ENCODE measurements at places on chromosomes 3 and 15.

- DNase-seq, result no peak
These were observed 25.9 kb downstream of the ADCY5 start for GRCh38 chr3:123423031-123423430.

DNA sequence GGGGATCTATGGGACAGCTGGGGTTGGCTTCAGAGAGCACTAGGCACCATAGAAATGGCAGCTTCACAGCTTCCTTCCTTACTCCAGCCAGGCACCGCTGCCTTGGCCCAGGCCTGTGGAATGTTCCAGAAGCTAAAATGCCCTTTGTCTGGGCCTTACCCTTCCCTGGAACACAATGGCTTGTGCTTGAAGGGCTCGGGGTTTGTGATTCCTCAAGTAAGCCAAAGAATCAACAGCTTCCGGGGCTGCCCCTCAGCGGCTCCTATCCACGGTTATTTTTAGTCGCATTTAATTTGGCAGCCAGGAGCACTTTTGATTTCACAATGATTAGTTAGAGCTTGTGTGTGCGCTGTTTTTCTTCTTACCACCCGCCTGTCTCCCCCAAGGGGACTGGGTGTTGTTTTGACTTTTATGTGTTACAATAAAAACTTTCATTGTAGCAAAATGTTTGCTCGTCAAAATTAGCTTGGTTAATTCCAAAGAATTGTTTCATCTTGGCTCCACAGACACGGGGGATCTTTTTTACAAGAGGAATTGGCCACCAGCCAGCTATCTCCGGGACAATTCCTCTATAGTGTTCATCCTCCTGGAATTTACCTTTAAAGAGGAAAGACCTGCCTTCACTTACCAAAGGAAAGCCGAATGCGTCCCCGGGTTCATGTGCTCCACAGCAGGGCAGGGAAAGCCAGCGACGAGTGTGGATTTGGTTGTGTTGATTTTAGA lies 73.8 kb downstream of the TLE3 start:
- DNase-seq, result no peak

GRCh38 chr3:134065252-134066157 lies 35.8 kb upstream of the SLCO2A1 start:
- no peak for DNase-seq

DNA sequence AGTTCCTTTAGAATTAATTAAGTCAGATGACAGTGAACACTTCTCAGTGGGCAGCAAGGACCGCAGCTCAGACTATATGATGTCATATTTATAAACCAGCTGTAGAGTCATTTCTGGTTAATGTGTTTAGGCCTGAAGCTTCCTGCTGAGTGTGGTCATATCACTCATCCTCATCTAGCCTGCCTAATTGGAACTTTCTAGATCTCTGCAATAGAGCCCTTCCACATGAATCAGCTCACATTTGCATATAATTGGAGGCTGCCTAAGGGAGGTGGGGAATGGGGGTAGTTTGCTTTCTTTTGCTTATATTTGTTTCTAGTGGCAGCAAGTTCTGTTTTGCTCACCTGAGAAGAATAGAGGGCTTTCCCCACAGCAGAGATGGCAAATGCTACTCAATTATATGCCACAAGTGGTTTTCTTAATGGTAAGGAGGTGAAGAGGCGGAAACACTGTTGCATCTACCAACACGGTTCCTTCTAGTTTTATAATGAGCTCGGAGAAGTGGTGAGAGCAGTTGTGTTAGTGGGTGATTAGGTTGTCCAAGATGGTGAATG lies 148.1 kb downstream of the KLHL25 start:
- DNase-seq, result no peak

- DNase-seq, result no peak
These were observed 31.2 kb upstream of the MUSTN1 start for GRCh38 chr3:52865994-52866393.

GRCh38 chr15:76056931-76057330 lies 2.9 kb upstream of the TMEM266 start:
- DNase-seq, result no peak

DNA sequence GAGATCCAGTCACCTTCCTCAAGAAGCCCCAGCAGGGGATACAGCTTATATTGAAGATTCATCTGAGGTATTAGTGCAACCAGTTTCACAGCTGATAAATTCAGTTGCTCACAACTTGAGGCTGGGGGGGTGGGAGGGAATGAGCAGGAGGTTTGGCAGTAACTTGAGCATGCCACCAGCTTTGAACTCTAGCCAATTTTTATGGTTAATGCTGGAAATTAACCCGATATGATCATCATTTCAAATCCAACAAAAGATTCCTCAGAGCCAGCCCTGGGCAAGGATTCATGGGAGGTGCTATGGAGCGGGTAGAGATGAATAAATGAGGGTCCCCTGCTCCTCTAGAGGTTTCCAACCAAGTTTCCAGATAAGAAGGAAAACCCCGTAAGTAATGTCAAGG lies 73.1 kb upstream of the HES1 start:
- no peak for DNase-seq

DNA sequence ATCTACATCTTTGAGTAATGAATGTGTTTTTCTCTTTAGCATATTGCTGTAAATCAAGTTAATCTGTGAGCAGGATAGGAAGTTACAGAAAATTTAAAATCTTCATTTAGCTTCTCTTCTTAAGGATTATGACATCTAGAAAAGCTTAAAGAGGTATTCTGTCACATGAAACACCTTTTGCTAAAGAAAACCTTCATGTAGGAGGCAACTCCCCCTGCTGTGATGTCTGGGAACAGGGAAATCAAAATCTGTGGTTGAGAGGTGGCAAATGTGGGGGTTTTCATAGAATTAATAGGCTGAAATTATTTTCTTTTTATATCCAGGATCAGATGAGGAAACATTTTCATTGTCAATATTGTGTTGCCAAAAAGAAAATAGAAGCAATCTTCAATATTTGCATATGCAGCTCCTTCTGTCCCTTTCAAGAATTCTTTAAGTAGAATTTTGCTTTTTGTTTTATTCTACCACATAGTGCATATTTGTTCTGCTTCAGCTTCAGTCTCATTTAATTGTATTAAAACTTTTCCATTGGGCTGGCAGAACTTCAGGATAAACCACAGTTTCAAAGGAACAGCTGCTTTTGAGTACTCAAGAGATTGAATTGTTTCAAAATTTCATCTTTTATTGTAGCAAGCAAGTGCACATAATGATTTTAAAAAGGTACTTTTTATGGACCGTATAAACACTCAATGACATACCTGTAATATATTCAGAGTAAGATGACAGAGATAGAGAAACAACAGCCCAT lies 128.4 kb downstream of the RAP2B start:
- DNase-seq, result no peak

DNA sequence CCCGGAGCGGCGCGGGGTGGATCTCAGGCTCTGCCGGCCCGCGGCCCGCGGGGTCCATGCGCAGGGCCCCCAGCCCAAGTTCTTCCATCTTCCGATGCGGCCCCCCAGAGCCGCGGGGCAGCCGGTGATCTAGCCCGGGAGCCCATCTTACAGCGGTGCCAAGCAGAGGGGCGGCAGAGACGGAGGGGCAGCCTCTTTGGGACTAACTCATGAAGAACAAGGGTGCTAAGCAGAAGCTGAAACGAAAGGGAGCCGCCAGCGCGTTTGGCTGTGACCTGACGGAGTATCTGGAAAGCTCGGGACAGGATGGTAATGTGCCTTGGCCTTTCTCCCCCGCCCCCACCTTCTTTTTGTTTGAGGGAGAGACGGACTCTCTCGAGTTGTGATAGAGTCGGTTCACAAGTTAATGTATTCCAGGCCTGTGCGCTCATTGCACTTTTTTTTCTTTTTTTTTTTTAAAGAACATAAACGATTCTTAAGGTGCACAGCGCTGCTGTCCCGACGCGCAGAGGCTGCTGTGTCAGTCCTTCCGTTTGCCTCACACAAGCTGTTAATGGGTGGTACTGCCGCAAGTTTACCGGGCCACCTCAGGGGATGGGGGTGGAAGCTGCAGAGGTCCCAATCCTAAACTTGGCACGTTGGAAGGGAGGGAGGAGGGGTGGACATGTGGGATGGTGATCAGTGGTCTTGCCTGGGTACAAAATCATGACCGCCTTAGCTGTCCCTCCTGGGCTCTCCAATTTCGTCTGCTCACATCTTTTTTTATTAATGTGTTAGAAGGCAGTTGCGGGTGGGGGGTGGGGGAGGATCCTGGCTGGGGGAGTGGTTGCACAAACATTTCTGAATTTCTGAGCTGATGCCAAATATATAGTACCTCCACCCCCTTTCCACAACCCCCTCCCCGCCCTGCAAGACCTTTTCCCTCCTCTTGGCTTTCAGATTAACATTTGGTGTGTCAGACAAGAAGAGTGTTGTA lies 801 bp downstream of the ARHGAP31 start:
- peak; percentile 42 for DNase-seq

DNA sequence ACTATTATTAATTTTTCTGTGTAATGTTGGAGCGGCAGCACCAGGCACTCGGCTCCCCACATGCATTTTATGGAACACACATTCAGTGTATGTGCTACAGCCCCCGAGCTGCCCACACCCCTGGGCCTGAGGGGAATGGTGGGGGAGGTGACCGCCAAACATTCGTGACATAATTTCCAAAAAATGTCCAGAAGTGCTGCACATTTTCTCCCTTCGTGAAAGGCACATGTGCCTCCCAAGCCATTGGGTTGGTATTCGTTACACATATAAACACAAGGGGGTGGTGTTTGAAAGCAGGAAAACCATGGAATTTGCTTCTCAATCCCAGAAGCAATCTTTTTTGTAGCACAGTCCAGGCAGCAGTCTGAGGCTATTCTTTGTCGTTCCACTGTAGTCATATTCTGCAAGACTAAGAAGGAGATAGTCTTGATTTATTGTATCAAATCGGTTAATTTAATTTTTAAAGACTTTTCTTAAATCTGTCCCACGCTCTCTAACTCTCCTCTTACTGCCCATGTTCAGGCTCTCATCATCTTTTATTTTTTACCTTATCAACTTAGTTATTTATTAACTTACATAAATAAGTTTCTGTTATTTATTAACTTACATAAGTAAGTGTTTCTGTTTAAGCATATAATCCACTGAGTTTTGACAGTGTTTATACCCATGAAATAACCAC lies 39.2 kb upstream of the POLR2M start:
- DNase-seq, result peak; percentile 41

- peak; percentile 4 for DNase-seq
These were observed 28.3 kb upstream of the ALDH1L1 start for GRCh38 chr3:126208606-126209256.

- no peak for DNase-seq
These were observed 97.2 kb upstream of the CTNNB1 start for GRCh38 chr3:41102053-41102556.

DNA sequence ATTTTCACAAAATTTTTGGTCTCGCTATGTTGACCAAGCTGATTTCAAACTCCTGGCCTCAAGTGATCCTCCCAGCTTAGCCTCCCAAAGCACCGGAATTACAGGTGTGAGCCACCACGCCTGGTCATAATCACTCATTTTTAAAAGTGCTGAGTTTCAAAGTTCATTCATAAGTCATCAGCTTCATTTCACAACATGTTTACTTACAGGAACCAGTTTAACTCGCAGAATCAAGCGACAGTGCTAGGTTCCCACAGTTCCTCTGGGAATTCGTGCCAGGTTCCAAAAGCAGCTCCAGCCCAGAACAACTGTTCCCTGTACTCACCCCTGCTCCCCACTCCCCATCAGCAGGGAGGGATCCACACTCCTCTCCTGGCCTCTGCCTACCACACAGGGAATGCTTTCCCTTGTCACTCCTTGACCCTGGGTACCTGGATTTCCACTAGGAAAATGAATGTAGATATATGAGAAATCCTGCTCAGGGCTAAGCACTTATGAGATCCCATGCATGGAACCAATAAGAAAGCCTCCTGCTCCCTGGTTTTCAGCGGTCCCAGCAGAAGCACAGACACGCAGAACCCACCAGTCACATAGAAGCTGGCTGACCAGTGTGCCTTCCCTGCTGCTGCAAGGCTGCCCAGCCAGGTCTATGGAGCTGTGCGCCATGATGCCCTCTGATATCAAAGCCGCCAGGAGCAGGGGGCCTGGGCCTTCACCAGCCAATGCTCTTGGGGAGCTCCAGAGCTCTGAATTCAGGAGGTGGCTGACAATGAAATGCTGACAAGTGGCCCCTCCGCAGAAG lies 72.3 kb downstream of the ITGB5 start:
- DNase-seq, result no peak

- DNase-seq, result no peak
These were observed 7.3 kb downstream of the MYO5C start for GRCh38 chr15:52288051-52288942.

DNA sequence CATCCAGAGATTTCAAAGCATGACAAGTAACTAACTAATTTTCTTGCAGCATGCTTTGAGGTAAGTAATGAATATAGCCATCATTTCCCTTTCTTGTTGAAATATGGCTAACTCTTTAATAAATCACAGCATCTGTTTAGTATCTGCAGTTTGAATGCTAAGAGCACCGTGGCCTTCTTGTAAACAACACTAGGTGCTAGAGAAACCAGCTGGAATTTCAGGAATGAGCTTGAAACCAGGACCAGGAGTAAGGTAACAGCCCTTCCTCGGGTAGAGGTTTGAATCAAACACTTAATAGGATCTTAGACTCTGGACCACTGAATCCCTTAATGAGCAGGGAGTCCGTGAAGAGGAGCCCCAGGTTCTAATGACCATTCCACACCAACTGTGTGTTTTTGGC lies 13.6 kb downstream of the CALML4 start:
- DNase-seq, result no peak

DNA sequence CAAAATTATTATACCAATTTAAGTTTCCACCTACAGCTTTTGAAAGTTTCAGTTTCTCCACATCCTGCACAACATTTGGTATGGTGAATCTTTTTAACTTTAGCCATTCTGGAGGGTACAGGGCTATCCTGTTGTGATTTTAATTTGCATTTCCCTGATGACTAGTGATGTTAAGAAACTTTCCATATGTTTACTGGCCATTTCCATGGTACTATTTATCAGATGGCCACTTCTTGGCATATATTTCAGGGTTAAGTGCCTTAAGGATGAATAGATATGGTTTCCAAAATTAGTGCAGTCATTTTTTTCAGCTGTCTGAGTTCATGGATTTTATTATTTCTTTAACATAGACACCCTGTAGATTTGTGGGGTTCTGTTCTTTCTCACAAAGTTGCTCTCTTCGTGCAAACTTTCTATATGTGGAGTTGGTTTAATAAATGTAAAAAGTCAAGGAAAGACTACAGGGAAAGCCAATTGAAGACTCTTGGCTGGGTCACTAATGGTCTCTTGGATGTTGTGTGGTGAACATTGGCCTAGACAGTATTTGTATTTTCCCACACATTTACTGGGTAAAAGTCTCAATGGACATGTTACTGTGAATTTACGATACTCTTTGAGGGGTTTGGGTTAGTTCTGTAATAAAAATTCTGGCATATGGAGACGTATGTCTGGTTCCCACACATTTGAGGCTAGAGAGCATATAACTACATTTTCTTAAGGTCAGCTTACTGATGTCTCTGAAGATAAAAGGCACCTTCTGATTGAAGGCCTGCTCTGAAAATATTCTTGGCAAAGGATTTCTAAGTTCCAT lies 147.5 kb upstream of the PDZRN3 start:
- DNase-seq, result no peak

- DNase-seq, result no peak
These were observed 11.4 kb upstream of the PRSS50 start for GRCh38 chr3:46729038-46729437.
